CD4-positive, alpha-beta T cell treated with Interleukin-4 for 1 hour (primary cell): ENCODE measurements at places on chromosomes 16 and 17.

GRCh38 chr16:64406770-64407181 is 715.1 kb downstream of the CDH11 start:
- DNase-seq: no peak

GRCh38 chr16:8716592-8716991 is 42.2 kb downstream of the ABAT start:
- no peak for DNase-seq

- DNase-seq: no peak
Observed at GRCh38 chr17:309361-309888, 43.2 kb downstream of the RPH3AL start.

GRCh38 chr16:29770250-29770929 is 7.7 kb upstream of the ZG16 start:
- DNase-seq: no peak

DNA sequence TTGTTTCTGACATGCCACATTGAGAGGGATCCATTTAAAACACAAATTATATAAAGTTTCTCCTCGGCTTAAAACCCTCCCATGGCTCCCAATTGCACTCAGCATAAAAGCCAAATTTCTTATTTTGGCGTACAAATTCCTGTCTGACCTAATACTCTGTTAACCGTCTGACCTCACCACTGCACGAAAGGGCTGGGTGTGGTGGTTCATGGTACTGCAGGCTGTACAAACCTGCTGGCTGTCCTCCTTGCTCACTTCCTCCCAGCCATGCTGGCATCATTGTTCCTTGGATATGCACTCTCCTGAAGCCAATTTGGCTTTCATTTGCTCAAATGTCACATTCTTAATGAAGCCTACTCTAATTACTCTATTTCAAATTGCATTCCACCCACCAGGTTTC is 301.6 kb upstream of the C16orf82 start:
- DNase-seq: no peak

- no peak for DNase-seq
Observed at GRCh38 chr16:50188619-50189136, 35.6 kb downstream of the TENT4B start.

DNA sequence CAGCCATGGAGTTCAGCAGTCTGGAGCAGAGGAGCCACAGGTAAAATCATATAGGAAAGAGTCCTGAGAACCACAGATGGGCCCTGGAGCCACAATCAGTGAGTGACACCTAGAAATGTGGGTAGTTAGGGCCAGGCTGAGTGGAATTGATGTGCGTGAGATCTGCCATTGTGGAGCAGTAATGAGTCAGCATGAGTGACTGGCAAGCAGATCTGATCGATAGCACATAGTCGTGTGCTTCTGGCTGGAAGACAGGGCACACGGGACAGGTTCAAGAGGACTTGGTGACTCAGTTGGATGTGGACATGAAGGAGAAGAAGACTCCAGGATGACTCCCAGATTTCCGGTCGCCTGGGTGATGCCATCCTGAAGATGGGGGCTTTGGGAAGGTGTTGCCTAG is 12.3 kb downstream of the ADORA2B start:
- DNase-seq: no peak
